ENCODE measurements at places on chromosomes 3 and 15. TPM values are rescaled to one million over a fixed set of nuclear protein-coding genes. Genes with fewer than 3 reads are reported as not detected.

The RRP9 gene
- polyA plus RNA-seq, result 17.7 TPM

The ITGB5 gene
- polyA plus RNA-seq, result 72.3 TPM

DNA sequence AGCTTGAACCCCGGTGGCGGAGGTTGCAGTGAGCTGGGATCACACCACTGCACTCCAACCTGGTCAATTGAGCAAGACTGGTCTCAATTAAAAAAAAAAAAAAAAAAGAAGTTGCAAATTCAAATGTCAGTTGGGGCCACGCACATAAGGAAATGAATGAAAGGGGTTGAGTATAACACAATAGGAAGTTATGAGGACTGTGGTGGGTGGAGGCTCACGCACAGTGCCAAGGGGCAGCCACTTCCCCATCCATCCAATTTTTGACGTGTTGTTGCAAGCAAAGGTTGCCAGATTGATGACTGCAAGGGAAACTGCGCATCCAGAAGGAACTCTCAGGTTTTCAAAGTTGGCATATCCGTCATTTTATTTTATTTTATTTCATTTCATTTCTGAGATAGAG is 532.2 kb downstream of the NTRK3 start:
- no peak for DNase-seq

- no peak for DNase-seq
Measured at GRCh38 chr3:141425523-141426233, 57.4 kb downstream of the ZBTB38 start.
